ENCODE measurements at places on chromosomes 2 and 18. TPM values are rescaled to one million over a fixed set of nuclear protein-coding genes. Genes with fewer than 3 reads are reported as not detected.

Gene RGPD3
- not detected for polyA plus RNA-seq

Gene IGFBP5
- 2.0 TPM for polyA plus RNA-seq

Gene CDK5R2
- polyA plus RNA-seq, result 1.6 TPM

Gene TUBB8B
- not detected for polyA plus RNA-seq

All from Purkinje cell (primary cell).